ENCODE measurements at places on chromosomes 7 and 10. TPM values are rescaled to one million over a fixed set of nuclear protein-coding genes. Genes with fewer than 3 reads are reported as not detected.

DNA sequence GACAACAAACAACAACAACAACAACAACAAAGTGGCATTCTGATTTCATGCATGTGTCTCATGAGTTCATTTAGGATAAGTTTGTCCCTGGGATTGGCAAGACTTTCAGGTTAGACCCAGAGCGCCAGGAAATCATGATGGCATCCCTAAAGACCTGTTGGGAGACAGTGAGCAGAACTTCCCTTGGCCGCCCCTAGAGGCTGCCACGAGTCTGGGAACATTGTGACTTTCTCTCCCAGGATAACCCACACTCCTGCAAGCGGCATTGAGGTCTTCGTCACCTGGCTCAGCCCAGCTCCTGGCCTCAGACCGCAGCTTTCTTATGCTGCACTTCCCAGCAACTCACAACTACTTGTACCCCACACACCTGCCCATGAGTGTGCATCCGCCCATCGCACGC is 80.5 kb upstream of the RNF32 start:
- DNase-seq, result no peak

DNA sequence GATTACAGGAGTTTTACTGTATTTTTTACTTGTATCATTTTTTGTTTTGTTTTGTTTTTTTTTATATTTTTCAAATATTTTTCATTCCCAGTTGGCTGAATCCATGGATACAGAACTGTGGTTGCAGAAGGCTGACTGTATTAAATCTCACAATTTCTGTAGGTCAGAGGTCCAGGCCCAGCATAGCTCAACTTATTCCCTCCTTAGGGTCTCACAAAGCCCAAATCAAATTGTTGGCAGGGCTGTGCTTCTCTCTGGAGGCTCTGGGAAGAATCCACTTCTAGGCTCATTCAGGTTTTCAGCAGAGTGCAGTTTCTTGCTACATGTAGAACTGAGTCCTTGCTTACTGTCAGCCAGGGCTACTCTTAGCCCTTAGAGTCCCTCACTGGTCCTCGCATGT is 22.6 kb downstream of the TSPAN14 start:
- no peak for DNase-seq

DNA sequence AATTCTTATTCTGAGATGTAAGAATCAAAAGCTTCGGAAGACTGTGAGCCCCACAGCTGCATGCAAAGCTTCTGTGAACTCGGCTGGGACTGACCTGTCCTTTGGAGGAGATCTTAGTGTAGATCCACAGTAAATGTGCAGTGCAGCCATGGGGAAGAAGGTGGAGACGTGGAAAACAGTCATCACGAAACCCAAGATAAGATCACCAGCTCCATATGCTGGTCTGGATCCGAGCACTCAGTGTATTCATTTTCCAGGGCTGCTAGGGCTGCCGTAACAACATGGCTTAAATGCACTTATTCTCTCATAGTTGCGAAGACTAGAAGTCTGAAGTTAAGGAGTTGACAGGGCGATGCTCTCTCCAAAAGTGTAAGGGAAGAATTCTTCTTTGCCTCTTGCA is 143.0 kb upstream of the TCF7L2 start:
- no peak for DNase-seq

DNA sequence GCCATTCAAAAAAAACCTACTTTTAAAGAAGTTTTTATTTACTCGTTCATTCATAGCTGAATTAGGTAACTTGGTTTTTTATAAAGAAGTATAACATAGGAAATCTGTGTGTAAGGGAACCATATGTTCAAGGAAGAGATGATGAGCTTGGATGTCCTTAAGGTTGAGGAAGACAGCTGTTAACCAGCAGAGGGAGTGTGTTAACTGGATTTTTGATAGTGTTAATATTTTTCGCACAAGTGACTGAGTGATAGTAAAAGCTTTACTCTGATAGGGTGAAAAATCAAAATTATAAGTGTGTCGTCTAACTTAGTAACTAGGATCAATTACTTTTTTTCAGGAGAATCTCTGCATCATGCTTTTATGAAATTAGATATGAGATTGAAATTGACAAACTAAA is 134.7 kb downstream of the ARL5B start:
- DNase-seq, result peak; percentile 8

Gene YAE1
- polyA plus RNA-seq, result 49.0 TPM

Gene AGBL3
- polyA plus RNA-seq, result 0.38 TPM
